ENCODE measurements at places on chromosomes 7 and 10.

DNA sequence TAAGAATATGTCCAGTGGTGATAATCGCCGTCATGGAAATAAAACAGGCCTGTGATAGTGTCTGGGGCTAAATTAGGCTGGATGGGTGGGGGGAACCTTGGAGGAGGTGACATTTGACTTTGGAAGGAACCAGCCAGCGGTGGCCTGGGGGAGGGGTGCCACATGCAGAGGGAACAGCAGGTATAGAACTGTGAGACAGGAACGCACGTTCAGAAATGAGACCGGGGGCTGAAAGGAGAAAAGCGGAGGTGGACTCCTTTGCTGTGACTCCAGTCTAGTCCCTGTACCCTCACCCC is 2.6 kb upstream of the CYP26A1 start:
- no peak for DNase-seq

- no peak for DNase-seq
Observed at GRCh38 chr10:69243817-69244216, 23.7 kb downstream of the HKDC1 start.

- no peak for DNase-seq
Observed at GRCh38 chr10:93452143-93452542, 30.0 kb downstream of the MYOF start.

- no peak for DNase-seq
Observed at GRCh38 chr7:78607099-78607498, 808.5 kb downstream of the PHTF2 start.

DNA sequence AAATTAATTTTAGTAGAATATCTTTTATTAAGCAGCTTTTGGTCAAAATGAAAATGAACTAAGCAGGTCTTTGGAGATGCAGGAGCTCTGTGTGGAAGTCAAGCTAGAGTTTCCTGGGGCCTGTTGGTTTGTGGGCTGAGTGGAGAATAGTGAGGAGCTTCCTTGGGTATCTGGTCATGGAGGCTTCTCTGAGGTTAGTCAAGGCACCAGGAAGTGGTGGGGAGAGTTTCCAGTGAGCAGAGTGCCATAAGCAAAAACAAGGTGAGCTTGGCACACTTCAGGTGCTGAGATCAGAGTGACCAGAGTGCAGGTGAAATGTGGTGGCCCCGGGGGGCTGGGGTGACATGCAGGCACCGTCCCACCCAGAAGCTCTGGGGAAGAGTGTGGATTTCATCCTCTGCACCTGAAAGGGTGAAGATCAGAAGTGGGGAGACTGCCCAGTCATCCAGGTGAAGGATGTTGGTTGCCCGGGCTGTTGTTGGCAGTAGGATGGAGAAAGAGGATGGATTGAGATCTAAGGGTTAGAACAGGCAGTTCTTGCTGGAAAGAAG is 77.4 kb downstream of the WDR37 start:
- DNase-seq, result no peak

- DNase-seq, result no peak
Observed at GRCh38 chr10:42593284-42593683, 45.1 kb downstream of the ZNF33B start.

DNA sequence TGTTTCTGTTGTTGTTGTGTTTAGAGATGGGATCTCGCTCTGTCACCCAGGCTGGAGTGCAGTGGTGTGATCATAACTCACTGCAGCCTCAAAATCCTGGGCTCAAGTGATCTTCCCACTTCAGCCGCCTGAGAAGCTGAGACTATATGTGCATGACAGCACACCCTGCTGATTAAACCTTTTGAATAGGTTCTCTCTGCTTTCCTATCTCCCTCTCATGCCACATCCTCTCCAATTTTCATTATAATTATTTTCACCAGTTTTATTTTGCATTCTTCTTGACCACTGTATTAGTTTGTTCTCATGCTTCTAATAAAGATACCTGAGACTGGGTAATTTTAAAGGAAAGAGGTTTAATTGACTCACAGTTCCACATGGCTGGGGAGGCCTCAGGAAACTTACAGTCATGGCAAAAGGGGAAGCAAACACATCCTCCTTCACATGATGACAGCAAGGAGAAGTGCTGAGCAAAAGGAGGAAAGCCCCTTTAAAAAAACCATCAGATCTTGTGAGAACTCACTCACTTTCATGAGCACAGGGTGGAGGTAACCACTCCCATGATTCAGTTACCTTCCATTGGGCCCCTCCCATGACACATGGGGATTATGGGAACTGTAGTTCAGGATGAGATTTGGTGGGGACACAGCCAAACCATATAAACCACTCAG is 12.9 kb downstream of the AGK start:
- DNase-seq, result no peak

- no peak for DNase-seq
Observed at GRCh38 chr7:43629857-43630256, 46.9 kb downstream of the STK17A start.

DNA sequence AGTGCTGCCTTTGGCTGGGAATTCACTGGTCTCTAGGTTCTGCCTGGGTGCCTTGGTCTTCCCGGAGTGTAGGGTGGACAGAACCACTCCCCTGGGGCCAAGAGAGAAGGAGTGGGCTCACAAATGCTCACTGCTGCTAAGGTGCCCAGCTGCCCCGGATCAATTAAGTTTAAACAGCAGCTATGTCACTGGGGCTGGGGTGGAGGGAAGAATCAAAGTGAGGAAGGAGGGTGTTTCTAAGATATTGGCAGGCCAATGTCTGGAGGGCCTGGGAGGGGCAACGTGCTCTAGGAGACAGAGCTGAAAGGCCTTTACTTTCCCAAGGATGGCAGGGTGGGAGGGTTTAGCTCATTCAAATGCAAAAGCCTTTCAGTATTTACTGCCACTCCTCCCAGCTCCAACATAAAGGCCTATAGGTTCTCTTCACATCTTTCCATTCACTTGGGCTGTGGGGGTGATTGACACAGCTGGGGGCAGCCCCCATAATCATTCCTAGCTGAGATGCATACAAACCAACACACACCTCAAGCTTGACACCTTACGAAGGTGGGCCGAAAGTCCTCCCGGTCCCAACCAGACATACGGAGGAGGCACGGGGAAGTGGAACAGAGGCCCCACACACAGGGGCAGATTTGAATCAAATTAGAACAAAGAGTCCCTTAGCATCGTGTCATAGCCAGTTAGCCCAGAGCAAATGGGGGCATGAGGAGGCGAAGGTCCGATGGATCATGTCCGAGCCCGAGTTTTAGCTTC is 108.0 kb upstream of the EFCAB10 start:
- no peak for DNase-seq

- no peak for DNase-seq
Observed at GRCh38 chr10:119368991-119369869, 161.9 kb downstream of the GRK5 start.

DNA sequence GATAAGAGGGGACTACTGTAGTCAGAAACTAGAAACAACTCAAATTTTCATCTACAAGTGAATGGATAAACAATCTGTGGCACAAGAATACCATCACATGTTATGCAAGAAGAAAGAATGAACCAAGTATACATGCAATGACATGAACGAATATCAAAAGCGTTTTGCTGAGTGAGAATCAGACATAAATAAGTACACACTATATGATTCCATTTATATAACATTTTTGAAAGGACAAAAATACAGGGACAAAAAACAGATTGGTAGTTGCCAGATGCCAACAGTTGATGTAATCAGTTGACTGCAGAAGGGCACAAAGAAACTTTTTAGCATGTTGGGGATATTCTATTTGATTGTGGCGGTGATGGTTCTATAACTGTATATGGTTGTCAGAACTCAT is 33.6 kb downstream of the CTNNA3 start:
- DNase-seq, result no peak

GRCh38 chr7:139092090-139092796 is 17.3 kb downstream of the ZC3HAV1 start:
- no peak for DNase-seq

- DNase-seq, result no peak
Observed at GRCh38 chr10:5698062-5698461, 13.4 kb downstream of the TASOR2 start.

DNA sequence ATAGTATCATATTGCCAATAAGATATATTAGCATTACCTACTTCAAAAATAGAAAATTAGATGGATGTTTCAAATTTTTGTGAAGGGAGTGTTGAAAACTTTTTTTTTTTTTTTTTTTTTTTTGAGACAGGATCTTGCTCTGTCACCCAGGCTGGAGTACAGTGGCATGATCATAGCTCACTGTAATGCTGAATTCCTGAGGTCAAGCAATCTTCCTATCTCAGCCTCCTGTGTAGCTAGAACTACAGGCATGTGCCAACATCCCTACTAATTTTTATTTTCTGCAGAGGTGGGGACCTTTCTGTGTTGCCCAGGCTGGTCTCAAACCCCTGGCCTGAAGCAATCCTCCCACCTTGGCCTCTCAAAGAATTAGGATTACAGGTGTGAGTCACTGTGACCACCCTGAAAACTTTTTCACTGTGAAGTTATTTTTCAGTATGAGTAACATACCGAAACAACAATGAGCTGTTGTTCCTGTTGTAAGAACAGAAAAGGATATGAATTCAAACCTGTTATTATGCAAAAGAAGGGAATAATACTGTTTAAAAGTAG is 266.9 kb downstream of the NEBL start:
- no peak for DNase-seq

GRCh38 chr10:30155401-30155800 is 96.0 kb upstream of the JCAD start:
- no peak for DNase-seq

- no peak for DNase-seq
Observed at GRCh38 chr10:128576943-128577670, 450.9 kb upstream of the MKI67 start.

DNA sequence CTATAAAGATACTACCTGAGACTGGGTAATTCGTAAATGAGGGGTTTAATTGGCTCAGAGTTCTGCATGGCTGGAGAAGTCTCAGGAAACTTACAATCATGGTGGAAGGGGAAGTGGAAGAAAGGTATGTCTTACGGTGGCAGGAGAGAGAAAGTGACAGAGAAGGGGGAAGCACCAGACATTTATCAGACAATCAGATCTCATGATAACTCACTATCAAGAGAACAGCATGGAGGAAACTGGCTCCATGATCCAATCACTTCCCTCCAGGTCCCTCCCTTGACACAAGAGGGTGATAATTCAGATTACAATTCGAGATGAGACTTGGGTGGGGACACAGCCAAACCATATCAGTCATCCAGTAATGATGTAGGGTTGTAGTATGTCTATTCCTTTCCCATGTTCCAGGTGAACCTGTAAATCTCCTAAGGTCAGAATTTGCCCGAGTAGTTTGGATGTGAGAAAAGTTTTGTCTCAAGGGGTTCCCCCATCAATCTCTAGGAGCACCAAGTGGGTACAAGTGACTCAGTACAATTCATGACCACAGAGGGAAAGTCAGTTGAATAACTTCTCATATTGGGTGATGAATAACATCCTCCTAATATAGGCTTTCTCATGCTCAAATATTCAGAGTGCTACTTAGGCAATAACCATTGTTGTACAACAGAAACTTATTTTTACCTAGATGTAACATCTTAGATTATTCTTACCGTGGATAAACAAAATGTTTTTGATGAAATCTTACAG is 39.7 kb upstream of the MTPN start:
- DNase-seq, result no peak

DNA sequence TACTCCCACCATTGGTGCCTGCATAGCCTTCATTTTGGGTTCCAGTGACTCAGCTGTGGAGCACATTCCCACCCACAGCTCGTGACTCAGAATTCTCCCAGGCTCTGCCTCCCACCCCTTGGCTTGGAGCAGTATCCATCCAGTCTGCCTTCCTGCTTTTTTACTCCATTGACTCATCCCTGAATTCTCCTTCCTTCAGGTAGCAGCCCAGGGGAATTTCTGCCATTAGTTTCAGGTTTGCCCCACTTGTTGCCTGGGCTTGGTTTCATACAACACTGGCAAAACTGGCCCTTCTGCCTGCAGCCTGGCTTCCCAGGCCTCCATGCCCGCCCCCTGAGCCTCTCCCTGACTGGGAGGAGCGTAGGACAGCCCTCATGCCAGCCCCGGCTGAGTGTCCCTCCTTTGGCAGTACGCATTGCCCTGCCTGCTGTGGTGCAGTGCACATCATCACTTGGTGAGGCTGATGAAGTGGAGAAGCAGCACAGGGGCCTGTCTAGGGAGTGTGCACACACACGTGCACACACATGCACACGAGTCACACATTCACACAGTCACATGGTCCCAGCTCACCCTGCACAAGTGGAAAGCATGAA is 55.0 kb downstream of the SNX10 start:
- no peak for DNase-seq

- no peak for DNase-seq
Observed at GRCh38 chr10:22911889-22912762, 15.7 kb upstream of the ARMC3 start.

- DNase-seq, result no peak
Observed at GRCh38 chr10:93006435-93007039, 54.1 kb upstream of the CYP26C1 start.

GRCh38 chr7:95977994-95978393 is 205.6 kb downstream of the DYNC1I1 start:
- DNase-seq, result no peak

- DNase-seq, result no peak
Observed at GRCh38 chr10:326894-327635, 191.8 kb downstream of the ZMYND11 start.

- no peak for DNase-seq
Observed at GRCh38 chr10:6665847-6666246, 85.8 kb upstream of the PRKCQ start.

DNA sequence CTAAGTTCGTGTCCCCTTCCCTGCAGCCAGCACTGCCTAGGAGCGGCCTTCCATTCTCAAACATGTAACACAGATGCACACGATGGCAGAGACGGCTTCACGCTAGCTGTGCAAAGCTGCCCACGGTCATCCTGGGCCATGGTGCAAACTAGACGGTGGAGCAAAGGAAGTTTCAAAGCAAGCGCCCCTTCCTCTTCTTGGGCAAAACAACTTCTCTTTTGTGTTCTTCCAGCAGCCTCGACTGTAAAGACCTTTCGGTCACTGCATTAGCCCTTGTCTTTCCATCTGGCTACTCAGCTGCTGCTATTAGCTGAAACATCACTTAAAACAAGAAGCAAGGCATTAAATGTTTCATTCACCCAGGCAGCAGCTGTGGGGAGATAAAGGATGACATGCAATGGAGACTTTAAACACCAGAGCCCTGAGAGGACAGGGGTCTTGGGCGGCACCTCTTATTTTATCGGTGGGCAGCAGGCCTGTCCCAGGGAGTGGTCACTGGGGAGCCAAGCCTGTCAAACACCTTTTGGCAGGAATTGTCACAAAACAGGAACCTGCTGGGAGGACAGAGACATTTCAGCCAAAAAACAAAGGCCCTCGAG is 214.8 kb downstream of the KLF6 start:
- DNase-seq, result no peak

Measured in tibial nerve (tissue), 4 donors.